ENCODE measurements at places on chromosomes 4 and X.

- DNase-seq, result no peak
These were observed 582.0 kb upstream of the EPHA5 start for GRCh38 chr4:66252291-66252690.

DNA sequence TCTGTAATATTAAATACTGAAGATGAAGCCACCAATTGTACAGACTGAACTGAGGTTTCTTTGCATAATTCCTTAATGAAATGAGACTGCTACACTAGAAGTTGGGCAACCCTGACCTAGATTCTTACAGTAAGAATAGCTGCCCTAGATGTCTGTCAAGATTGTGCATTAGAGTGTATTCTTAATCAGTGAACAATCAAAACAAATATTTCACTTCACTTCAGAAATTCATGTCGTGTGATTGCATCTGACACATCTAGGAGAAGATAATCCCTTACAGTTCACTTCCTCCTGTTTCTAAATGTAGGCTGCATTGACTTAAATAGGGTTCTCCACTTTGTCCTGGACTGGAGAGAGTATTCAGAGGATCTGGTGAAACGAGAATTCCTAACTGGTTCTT is 283.1 kb downstream of the HNRNPD start:
- no peak for DNase-seq

- DNase-seq, result no peak
These were observed 94.3 kb downstream of the CT47B1 start for GRCh38 chrX:120781403-120781802.

GRCh38 chr4:100754751-100755150 is 236.9 kb upstream of the EMCN start:
- DNase-seq, result no peak

GRCh38 chrX:126695375-126695896 is 124.1 kb upstream of the PRR32 start:
- DNase-seq, result no peak

GRCh38 chr4:105619188-105619931 is 66.9 kb downstream of the ARHGEF38 start:
- DNase-seq, result no peak

DNA sequence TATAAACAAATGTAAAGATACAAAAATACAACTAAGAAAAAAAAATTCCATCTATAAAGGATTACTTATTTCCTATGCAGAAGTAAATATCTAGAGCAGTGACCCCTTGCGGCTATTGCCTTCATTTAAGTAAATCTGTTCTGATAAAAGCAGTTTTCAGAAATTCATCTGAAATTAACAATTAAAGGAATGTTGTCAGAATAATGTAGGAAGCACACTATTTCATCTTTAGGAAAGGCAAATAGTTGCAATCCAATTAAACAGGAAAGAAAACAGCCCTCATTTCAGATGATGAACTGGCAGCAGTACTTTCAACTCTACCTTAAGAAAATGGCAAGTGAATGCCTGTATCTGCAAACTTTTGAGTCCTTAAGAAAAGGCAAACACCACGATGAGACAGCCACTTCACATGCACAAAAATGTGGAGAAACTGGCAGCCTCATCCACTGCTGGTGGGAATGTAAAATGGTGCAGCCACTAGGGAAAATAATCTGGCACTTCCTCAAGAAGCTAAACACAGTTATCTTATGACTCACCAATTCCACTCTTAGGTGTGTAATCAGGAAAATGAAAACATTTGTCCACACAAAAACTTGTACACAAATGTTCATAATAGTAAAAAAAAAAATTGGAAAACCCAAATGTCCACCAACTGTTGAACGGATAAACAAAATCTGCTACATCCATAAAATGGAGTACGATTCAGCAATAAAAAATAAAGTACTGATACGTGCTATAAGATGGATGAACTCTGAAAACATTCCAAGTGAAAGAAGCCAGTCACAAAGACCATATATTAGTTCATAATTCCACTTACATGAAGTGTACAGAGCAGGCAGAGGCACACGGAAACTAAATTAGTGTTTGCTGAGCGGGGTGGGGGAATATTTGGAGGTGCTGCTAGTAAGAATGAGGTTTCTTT is 2.0 kb upstream of the THAP9 start:
- DNase-seq, result no peak

GRCh38 chrX:39877905-39878304 is 219.9 kb downstream of the BCOR start:
- DNase-seq, result no peak

GRCh38 chr4:139951021-139951420 is 203.0 kb downstream of the MAML3 start:
- DNase-seq, result peak; percentile 27

GRCh38 chr4:52892880-52893279 is 30.8 kb downstream of the RASL11B start:
- no peak for DNase-seq

GRCh38 chrX:10739426-10739825 is 119.0 kb upstream of the MID1 start:
- no peak for DNase-seq

DNA sequence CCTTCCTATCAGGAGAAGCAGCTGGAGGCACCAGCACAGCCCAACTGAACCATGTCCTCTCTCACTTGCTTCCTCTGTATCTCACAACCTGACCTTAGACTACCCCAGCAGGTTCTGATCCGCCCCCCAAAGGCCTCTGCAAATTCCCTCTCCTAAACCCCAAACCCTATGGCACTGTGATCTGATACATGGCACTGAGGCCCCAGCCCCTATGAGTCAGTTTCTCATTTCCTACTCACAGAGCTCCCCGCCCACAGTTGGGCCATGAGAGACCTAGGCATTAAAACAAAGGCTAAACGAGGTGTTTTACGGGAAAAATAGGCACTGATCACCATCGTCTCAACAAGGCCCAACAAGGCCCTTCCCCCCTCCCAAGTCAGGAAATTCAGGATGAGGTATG is 19.1 kb downstream of the SASH3 start:
- DNase-seq, result no peak

- no peak for DNase-seq
These were observed 160.9 kb downstream of the PPARGC1A start for GRCh38 chr4:23728971-23729370.

GRCh38 chrX:53281963-53282695 is 745 bp upstream of the IQSEC2 start:
- DNase-seq, result no peak

- DNase-seq, result no peak
These were observed 139.7 kb upstream of the PSAPL1 start for GRCh38 chr4:7574287-7575014.

DNA sequence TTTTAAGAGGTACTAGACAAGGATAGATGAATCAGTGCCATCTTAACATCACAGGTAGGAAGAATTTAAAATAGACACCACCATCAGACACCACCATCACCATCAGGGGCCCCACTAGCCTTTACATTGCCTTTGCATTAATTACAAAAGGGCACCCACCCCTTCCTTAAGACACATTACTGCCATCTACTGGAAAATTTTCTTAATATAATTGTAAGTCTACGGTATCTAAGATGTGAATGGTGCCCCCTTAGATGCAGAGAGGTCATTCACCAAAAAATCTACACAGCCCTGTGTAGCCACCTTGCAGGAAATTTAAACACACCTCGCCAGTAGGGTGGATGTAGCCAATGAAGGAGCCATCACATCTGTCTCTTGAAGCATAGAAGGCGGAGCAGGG is 184.1 kb downstream of the MID1IP1 start:
- no peak for DNase-seq

- DNase-seq, result no peak
These were observed 651 bp upstream of the SAP30 start for GRCh38 chr4:173370130-173370476.

DNA sequence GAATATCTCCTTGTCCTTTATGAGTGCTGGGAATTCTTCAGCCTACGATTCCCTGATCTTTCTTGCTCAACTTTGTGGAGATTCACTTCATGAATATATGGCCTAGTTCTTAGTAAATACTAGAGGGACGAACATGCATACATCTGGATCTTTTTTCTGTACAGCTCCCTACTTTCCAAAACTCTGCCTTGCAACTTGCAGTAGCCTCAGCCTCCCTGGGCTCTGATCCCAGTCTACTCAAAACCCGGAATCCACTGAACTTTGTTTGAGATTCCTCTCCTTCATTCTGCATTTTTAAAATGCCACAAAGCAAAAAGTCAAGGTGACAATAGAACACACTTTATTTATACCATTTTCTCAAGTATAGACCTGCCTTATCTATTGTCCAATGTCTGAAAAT is 50.0 kb upstream of the PCDH7 start:
- no peak for DNase-seq

DNA sequence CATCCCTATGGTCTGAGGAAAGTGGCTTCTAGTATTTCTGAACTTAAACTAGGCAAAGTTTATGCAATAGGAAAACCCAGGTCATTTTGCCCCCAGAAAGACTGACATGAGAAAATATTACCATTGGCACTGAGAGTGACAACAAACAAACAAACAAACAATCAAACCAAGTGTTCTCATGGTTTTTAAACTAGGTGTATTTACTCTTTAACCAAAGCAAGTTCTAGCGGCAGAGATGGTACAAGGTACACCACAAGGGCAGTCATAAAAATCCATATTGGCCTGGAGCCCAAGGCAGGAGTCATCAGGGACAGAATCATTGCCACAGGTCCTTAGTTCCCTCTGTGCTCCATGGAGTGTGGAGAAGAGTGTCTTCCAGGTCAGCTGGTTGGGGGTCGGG is 26.0 kb upstream of the ENPEP start:
- DNase-seq, result no peak

- DNase-seq, result no peak
These were observed 2.0 kb downstream of the BCOR start for GRCh38 chrX:40095583-40096394.

- DNase-seq, result no peak
These were observed 35.3 kb downstream of the PNPLA4 start for GRCh38 chrX:7891928-7892327.

GRCh38 chr4:74291471-74291870 is 16.8 kb upstream of the EPGN start:
- no peak for DNase-seq

DNA sequence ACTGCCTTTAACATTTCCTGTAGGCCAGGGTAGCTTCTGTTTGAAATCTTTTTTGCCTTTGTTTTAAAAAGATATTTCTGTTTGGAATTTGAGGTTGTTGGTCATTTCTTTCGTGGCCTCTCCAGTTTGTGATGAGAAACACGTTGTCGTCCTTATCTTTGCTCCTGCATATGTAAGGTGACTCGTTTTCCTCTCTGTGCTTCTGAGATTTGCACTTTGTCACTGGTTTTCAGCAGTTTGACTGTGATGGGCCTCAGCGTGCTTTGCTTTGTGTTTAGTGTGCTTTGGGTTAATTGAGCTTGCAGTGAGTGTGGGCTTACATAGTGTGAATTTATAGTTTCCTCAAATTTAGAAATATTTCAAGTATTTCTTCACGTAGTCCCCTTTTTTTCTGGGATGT is 81.5 kb downstream of the FAM193A start:
- no peak for DNase-seq

DNA sequence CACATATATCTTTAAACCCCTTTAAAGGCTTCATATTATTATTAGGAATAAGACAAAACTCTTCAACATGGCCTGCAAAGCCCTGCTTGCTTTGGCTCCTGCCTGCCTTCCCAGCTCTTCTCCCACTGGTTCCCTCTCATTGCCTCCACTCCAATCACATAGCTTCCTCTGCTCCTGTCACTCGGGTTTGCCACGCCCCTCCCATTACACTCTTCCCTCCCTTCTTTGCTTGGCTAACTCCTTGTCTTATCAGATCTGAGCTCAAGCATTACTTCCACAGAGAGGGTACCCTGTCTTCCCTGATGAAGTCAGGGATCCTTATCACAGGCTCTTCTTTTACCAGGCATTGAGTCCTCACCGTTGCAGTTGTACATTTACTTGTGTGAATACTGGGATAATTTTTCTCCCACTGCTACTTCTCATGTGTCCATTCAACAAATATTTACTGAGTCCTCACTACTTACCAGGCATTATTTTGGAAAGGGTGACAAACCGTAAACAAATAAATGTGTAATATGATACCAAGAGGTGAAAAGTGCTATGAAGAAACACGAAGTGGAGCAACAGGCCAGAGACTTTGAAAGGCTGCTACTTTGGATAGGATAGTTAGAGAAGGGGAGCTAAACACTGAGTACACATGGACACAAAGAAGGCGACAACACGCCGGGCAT is 3.2 kb upstream of the VGLL1 start:
- DNase-seq, result no peak

DNA sequence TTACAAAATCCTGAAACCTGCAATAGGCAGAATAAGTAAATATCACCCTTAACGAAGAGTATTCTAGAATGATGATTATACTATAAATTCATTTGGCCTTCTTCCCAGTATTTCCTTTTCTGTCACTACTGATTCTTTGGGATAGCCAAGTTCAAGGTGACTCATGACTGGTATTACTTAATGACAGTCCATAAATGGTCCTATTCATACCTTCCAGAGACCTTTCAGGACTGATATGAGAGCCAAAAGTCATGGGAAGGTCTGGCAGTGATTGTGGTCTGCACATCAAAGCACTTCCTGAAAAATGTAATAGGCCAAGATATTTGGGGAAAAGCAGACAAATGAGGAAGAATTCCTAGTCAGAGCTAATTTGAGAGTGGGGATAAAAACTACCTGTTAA is 239.6 kb upstream of the FAM47A start:
- DNase-seq, result no peak

DNA sequence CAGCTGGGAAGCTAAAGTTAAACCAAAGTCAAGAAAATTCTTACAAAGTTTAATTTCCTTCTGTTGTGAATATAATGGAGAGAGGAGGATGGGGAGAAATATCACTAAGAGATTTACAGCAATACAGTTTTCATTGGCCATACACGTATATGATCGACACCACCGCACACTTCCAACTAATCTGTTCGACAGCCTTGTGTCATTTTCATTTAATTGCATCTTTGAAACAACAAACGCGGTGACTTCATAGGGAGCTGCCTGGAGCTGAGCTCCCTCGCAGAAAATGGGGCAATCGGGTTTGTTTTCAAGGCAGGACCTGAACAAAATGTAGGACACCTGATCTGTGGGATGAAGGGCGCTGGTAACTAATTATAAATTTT is 1.3 kb downstream of the PTPN13 start:
- no peak for DNase-seq

DNA sequence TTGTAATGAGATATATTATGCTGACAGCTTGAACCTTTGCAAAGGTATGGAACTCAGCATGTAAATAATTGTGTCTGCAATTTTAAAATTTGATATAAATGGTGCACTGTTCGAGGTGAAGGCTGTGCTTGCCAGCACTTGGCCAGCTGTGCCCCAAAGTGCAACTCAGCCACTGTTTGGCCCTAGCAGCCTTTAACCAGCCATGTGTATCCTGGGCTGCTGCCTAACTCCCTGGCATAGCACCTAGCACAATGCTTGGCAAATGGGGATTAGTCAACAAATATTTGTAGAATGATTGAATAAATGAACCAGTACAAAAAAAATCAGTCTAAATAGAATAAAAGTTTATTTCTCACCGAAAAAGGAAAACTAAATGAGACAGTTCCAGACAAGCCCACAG is 83.8 kb upstream of the ZIC3 start:
- no peak for DNase-seq

DNA sequence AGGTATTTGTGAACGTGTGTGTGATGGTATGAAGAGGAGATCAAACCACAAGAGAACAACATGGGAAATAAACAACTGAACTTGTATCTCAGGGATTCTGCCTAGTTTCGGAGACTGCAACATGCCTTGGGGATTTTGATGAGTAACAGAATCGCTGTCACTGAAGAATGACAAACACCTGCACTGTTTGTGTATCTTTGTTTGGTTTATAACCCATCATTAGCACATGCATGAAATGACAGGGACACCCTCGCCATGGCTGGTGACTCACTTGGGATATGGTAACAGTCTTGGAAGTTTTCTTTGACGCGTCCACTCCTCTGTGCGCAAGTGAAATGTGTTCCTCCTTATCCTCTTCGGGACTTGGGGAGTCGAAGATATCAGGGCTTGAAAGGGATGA is 30.3 kb upstream of the MAP3K15 start:
- DNase-seq, result no peak

- no peak for DNase-seq
These were observed 203.0 kb downstream of the MAB21L2 start for GRCh38 chr4:150784939-150785338.
